Neuronal stem cell (in vitro differentiated cells): ENCODE measurements at places on chromosomes 1 and 21.
A peak's percentile ranks its signal among the peaks of the same experiment; 100 is the strongest.

DNA sequence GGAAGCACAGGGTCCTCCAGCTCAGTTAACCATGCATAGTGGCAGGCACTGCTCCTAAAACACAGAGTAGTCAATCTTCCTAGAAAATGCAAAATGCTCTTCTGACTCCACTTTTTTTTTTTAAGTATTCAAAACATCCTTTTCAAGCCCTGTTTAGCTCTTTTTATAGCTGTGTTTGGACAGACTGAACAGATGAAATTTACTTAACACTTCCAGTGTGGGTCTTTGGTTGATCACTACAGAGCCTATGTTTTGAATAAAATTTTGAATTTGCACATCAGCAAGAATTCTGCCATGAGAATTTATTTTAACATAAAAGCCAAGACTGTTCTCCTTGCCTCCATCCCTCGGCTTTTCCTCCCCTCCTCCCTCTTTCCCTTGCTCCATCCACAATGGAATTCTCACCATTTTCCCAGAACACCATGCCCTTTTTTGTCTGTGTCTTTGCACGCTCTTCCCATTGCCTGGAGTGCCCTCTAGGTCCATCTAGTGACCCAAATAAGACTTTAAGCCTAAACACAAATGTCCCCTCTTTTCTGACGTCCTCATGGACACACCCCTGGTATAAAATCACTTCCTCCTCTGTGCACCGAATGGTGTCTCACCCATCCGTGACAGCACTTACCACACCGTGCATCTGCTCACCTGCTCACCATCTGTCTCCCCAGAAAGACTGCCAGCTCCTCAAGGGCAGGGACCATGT lies 24.0 kb upstream of the CPT2 start:
- DNase-seq: no peak

GRCh38 chr1:84780000-84780716 lies 89.9 kb upstream of the SSX2IP start:
- no peak for DNase-seq

GRCh38 chr1:37867784-37868183 lies 8.4 kb upstream of the MTF1 start:
- no peak for DNase-seq

DNA sequence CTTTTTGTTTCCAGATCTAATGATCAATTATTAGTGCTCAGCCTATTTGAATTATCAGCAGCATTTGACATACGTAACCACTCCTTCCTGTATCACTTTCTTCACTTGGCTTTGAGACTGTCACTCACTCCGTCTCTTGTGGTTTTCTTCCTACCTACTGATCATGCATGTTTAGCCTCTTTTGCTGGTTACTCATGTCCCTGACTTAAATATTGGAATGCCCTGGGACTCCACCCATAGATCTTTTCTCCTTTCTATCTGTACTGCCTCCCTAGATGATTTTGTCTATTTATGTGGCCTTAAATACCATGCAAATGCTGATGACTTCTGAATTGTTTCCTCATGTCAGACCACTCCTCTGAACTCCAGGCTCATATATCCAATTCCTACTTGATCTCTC lies 57.7 kb upstream of the PDE4B start:
- no peak for DNase-seq

GRCh38 chr1:220407191-220407590 lies 120.7 kb upstream of the MARK1 start:
- DNase-seq: no peak

GRCh38 chr1:43583058-43583457 lies 52.4 kb downstream of the PTPRF start:
- DNase-seq: no peak

- DNase-seq: no peak
These were observed 11.4 kb upstream of the MRPS6 start for GRCh38 chr21:34061983-34062382.

- no peak for DNase-seq
These were observed 53.6 kb downstream of the KIF21B start for GRCh38 chr1:200969726-200970561.

DNA sequence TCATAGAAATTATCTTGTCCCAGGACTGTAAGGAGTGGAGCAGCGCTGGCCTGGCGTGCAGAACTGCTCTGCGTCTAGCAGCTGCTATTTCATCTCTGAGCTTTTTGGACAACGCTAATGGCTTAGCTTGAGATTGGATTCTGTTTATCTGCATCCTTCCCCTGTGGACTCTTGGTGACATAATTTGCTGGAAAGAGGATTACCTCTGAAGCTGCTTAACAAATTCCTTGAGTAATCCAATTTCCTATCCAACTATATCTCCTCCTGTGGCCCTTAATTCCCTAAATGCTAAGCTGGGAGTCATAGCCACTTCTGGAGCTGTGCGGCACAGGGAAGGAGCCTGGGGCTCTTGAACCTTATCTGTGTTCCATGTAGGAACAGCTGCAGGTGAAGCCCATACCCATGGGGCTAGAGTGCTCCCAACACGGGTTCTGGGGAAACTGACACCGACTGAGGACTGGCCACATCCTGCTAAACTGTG lies 43.2 kb downstream of the IL6R start:
- no peak for DNase-seq

- DNase-seq: peak; percentile 24
These were observed 18.1 kb upstream of the SLC44A3 start for GRCh38 chr1:94801919-94802546.

GRCh38 chr1:85330214-85330631 lies 53.8 kb upstream of the BCL10 start:
- no peak for DNase-seq

DNA sequence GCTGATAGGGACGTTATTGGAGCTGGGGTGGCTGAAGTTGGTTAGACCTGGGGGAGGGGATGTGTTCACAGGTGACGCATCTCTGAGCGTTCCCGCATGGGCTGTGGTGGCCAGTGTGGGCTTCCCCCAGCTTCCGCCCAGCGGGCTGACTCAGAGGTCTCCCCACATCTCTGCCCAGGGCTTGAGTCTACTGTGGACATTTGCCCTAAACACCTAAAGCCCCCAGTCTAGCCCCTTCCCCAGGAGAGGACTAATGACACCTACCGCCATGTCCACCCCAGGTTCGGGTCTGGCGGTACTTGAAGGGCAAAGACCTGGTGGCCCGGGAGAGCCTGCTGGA lies 2.0 kb downstream of the AGRN start:
- no peak for DNase-seq
